Fibroblast of the aortic adventitia (primary cell): ENCODE measurements at places on chromosomes 7 and 10. TPM values are rescaled to one million over a fixed set of nuclear protein-coding genes. Genes with fewer than 3 reads are reported as not detected.

Gene LRRC4
- total RNA-seq: 0.27 TPM in 1 of 2 replicates, not detected in the other

Gene SLC18A2
- under 0.01 TPM in 1 of 2 replicates, not detected in the other for total RNA-seq

GRCh38 chr7:55569797-55570196, 2.5 kb downstream of the VOPP1 start:
- no peak for DNase-seq

DNA sequence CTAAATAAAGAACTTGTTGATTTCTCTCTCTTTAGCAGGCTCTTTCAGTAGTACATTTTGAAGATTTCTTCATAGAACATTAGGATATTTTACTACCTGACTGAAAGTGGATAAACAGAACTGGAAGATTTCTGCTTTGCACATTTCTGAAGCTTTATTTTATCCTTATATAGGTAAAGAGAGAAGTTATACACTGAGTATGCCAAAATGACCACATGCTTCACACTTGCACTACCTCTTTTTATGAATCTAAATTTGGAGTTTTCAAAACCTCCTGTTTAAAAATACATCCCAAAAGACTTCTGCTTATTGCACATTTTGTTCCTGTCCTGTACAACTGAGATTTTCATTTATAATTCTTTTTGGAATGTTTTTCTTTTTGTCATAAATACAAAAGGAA, 197.4 kb upstream of the PRPS1L1 start:
- DNase-seq: no peak

DNA sequence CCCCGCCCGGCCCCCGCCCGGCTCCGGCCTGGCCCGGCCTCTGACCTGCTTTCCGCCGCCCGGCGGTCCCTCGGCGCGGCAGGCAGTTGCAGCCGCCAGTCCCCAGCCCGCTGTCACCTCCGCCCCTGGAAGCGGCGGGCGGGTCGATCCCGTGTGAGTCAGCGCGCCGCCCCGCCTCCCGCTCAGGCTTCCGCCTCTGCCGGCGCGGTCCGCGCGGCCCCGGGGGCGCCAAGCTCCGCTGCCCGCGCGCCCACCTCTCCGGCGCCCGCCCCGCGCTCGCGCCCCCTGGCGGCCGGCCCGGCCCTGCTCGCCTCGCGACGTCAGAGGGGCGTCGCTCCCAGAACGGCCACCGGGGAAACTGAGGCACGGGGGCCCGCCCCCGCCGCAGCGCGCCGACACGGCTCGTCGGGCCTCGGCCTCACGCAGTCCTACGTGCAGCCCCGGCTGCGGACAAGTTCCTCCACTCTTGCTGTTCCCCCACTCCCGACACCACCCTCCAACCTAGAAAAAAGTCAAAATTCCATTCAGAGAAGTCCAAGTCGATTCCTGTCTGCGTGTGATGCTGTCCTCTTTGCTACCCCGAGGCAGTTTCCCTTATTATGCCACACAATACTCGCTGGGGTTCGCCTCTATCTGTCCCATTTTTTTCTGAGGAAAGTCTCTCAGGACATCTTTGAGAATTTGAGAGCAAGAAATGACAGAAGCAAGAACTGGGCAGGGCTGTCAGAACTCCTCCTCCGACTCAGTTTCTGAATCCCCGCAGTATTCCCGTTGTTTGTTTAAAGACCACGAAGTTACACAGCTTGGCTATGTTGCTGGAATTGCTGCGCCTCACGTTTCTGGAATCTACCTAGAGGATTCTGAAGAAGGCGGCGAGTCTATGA, at the start of gene DNMBP:
DNMBP (minus strand) TSS at position 155 of the 884 bp plus-strand sequence. CDS start 37,823 bp downstream, outside the sequence.
- peak; percentile 70 for DNase-seq

GRCh38 chr10:63866747-63867140, 345.5 kb downstream of the REEP3 start:
- peak; percentile 9 for DNase-seq

Gene SPDYE5
- total RNA-seq: 0.09 TPM in 1 of 2 replicates, not detected in the other

DNA sequence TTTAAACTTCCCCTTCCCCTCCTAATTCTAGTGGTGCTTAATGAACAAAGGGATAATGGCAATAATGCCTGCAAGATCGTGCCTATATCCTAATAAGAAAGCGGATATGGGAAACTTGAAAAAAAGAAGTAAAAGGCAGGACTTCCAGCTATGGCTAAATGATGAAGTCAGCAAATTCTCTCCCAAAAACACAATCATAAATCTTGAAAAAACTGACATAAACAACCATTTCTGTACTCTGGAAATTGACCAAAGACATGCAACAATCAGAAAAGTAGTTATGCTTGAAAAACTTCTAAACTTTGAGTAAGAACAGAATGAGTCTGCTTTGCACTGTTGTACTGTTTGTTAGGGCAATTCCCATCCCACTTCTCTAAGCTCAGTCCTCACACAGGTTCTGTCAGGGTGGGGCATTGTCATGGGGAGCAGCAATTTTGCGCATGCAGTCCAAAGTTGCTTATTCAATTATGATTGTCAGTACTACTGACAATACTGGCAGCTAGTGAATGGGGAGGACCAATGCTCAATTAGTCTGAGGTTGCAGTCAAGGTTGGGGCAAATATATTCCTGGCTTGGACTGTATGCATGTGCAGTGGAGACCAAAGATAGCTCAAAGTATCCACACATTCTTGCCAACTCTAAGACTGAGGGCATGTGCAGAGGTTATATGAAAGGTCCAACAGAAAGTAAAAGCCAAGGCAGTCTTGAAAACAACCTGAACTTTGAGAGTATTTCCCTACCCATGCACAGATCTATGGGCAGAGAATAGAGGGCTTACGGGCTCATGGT, 34.1 kb upstream of the ARHGAP22 start:
- peak; percentile 25 for DNase-seq

GRCh38 chr7:157436763-157437480, 100.1 kb downstream of the DNAJB6 start:
- no peak for DNase-seq

- no peak for DNase-seq
Observed at GRCh38 chr7:148374396-148375259, 215.9 kb upstream of the C7orf33 start.

Gene HOGA1
- total RNA-seq: 0.08 and 0.72 TPM in 2 replicates

DNA sequence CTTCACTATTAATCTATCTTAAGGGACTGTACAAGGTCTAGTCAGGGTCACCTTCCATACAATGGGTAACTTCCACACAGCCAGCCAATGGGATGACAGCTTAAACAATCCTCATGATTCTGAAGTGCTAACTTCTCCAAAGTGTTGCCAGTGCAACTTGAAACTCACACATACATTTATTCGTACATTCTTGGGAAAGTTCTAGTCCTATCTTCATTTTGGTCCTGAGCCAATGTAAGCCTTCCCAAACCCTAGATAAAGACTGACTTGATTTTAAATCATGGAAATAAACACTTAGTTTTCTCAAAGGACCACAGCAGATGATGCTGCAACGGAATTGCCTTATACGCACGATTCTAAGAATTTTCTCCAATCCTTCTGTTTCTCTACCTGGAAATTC, 117.5 kb upstream of the COL1A2 start:
- no peak for DNase-seq

Gene ARMH3
- 13.6 and 25.3 TPM in 2 replicates for total RNA-seq

GRCh38 chr7:129612112-129613015, 844 bp downstream of the NRF1 start:
- peak; percentile 61 for DNase-seq

DNA sequence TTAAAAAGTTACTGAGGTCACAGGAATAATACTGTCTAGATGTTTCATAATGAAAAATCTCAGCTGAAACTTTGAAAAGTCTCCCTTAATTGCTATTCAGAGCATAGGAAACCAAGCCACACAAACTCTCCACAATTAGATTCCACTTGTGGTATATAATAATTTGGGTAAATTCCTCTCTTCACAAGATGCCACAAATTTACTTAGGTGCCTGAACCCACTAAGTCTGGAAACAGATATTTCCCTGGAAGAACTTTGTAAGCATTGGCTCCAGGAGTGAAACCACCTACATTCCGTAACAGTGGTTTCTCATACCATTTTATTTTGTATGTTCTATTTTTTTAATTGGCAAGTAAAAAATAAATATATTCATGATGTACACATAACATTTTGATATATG, 493.4 kb downstream of the SEMA3D start:
- no peak for DNase-seq

GRCh38 chr7:72415586-72415985, 3.4 kb upstream of the CALN1 start:
- no peak for DNase-seq

- peak; percentile 80 for DNase-seq
Observed at GRCh38 chr7:27952456-27953285, 212.7 kb downstream of the TAX1BP1 start.

Gene C10orf143
- 0.49 and 2.0 TPM in 2 replicates for total RNA-seq

- DNase-seq: no peak
Observed at GRCh38 chr7:156147104-156147503, 334.8 kb upstream of the SHH start.

- no peak for DNase-seq
Observed at GRCh38 chr7:2893411-2893861, 49.3 kb upstream of the GNA12 start.

GRCh38 chr10:133133471-133134231, 26.4 kb upstream of the KNDC1 start:
- DNase-seq: no peak

DNA sequence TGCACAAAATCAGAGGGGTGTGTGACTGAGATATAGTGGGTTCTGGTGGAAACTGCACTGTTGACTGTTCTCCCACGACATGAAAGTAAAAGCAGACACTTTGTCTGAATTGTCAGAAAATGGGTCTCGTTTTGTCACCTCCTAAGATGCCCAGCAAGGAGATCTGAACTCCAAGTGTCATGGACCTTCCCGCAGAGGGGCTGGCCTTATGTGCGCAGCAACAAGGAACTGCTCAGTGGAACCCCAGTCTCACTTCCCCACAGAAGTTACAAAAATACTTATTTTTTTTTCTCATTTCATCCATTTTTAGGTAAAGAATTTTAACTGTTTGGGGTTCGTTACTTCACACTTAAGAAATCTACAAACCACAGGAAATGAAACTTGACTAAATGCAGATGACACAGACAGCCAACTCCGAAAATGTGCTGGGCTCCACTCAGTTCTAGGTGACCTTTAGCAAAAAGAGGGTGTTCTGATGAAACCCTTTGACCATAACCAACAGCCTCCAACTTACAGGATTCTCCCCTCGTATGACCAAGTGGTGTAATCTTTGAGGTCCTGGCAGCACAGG, 115.0 kb downstream of the FAM107B start:
- no peak for DNase-seq

GRCh38 chr7:70773406-70773805, 358.5 kb upstream of the GALNT17 start:
- DNase-seq: no peak

DNA sequence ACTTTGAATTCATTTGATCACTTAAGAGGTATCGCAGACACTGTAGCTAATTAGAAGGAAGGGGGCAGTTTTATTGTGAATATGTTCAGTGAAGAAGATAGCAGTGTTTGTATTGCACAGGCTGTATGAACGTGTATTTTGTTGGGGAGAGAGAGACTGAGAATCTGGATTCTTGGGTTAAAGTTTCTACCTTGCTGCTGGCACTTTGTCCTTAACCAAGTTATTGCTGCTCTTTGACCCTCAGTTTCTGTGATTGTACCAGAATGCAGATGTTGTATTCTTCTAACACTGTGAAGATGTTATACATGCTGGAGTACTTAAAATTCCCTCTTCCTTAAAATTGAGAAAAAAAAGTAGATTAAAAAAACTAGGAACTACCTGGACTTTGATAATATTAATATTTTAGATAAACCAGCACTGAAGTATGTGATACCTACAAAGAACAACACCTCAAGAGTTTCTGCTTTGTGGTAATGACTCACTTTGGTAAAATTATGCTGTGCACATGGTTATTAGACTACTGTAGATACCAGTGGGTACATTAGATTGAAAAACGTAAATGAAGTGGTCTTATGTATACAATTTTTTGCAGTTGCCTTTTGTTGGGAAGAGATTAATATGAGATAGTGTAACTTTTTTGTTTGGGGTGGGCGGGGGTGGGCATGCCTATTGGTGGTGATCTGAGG, 321.3 kb downstream of the AUTS2 start:
- DNase-seq: no peak

Gene DNAH11
- 2.7 TPM in 1 of 2 replicates, not detected in the other for total RNA-seq
